Esophagus mucosa (tissue), 1 donor: ENCODE measurements at places on chromosomes 1 and 21.
A peak's percentile ranks its signal among the peaks of the same experiment; 100 is the strongest.

GRCh38 chr1:234435620-234436019, 43.4 kb downstream of the TARBP1 start:
- no peak for ATAC-seq

DNA sequence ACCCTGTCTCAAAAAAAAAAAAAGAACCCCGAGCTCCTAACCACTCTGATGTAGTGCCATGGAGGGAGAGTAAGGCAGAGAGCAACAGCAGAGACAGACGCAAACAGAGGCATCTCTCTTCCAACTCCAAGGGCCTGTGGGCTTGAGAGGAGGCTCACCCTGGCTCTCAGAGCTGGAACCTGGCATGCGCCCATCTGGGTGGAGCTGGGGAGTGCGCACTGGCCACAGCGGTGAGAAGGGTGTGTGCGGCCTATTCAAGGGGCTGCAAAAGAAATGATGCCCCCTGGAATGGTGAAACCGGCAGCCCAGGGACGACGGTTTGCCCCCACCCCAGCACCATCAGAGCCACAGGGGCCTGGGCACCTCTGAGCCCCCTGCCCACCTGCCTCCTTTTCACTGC, 17.6 kb downstream of the COL8A2 start:
- peak; percentile 16 for ATAC-seq

DNA sequence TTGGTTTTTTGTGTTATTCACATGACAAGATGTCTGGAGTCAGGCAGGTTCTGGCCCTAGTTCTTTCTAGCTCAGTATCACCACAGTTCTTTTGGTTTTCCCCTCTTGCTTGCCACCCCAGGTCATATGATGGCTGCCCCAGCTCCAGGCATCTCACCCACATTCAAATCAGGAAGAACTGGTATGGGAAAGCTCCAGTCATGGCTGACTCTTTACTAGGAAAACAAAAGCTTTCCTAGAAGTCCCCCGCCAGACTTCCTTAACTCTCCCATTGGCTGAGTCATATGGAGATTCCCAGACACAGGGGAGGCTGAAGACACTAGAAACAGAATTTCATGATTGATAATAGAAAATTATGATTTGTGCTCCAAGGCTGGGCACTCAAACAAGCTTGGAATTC, 22.1 kb upstream of the EYA3 start:
- ATAC-seq: no peak

DNA sequence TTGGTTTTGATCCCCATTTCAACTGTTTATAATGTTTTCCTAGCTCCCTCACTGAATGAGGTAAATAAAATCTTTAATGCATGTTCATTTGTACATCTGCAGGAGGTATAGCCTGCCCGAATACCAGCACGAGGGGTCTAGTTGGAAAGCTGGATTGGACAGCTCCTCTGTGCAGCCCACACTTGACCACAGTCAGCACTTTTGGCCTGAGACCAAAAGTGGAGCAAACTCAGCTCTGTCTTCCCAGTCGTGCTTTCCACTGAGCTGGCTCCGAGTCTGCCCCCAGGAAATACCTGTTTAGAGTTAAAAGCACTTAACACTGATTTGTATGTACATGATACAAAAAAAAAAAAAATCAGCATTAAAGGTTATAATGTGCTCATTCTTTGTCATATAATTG, 224.4 kb downstream of the DSCAM start:
- no peak for ATAC-seq

DNA sequence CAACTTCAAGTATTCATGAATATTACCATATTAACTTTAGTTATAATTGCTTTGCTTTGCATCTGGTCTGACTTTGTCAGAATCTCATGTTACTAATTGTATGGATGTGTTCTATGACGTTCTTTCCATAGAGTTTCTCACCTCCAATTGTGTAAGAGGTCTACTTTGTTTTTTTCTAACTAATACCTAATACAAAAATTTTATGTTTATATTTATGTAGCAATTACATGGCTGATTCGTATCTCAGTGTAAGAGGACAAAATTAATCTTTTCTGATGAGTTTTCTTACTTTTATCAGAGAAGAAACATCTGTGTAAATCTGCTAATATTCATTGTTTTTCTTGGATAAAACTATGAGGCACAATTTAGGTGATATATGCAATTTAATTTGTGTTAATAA, 224.8 kb upstream of the B3GALT2 start:
- no peak for ATAC-seq
